ENCODE measurements at places on chromosomes 1 and 21.
A peak's percentile ranks its signal among the peaks of the same experiment; 100 is the strongest.

- peaks cover 11% of the 10 kb centered on the region for H3K4me1 ChIP-seq
- no peak overlapping the region for H3K27ac ChIP-seq
- no peaks in the 10 kb centered on the region for H3K27me3 ChIP-seq
- no peak for DNase-seq
Measured at GRCh38 chr1:53683986-53684740, 54.8 kb downstream of the GLIS1 start.

DNA sequence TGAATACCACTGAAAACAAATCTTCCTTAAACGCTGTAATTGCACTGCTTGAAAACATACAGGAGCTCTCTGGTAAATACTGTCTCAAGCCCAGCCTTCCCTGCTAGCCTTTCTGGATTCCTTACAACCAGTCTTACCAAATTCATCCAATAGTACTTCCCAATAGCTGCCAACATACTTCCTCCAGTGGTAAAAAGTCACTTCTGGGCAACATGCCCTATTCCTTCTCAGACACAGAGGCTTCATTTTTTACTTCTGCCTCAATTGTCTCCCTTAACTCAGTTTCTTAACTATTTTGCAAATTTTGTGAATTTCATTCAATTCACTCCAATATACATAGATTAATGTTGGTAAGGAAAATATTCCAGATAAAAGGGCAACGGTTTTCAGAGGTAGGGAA, 166.3 kb downstream of the TBX15 start:
- H3K27me3 ChIP-seq = no peaks in the 10 kb centered on the region
- H3K36me3 ChIP-seq = no peaks in the 10 kb centered on the region
- H3K27ac ChIP-seq = no peak overlapping the region
- DNase-seq = no peak

- H3K27ac ChIP-seq = peak overlapping the region; percentile 94
- no peaks in the 10 kb centered on the region for H3K36me3 ChIP-seq
- DNase-seq = no peak
- H3K4me3 ChIP-seq = peak overlapping the region; percentile 85
- peaks cover 11% of the 10 kb centered on the region for H3K27me3 ChIP-seq
- peaks cover 25% of the 10 kb centered on the region for H3K4me1 ChIP-seq
Measured at GRCh38 chr21:42654179-42654912, 925 bp downstream of the PDE9A start.

DNA sequence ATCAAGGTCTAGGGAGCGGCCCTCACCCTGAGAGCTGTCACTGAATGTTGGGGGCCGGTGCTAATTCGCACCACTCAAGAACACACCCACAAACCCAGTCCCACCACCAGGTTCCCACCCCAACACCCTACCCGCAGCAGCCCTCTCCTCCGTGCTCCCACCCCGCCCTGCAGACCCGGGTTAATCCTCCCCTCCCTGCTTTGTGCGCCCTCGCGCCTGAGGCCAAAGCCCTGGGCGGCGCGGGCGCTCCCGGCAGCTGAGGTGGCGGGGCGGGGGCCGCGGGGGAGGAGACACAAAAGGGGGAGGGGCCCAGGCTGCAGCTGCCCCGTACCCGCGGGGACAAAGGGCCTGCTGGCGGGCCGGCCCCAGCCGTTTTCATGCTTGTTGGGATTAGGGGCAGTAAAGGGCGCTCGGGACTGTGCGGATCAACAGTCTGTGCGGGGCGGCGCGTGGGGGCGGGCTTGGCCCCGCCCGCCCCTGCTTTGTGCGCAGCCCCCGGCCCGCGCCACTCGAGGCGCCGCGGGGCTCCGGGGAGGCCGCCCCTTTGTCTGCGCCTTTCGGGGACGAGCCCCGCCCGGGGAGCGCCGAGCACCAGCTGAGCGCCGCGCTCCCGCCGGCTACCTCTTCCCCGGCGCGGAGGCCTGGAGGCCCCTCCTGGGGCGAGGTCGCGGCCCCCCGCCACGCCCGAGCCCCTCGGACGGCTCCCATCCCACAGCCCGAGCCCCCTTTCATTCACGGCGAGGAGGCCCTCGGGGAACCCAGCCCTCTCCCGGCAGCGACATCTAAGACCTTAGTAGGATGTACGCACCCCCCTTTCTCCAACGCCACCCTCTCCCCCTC, 10.9 kb downstream of the C1orf216 start:
- no peak for DNase-seq
- H3K27ac ChIP-seq = no peak overlapping the region

DNA sequence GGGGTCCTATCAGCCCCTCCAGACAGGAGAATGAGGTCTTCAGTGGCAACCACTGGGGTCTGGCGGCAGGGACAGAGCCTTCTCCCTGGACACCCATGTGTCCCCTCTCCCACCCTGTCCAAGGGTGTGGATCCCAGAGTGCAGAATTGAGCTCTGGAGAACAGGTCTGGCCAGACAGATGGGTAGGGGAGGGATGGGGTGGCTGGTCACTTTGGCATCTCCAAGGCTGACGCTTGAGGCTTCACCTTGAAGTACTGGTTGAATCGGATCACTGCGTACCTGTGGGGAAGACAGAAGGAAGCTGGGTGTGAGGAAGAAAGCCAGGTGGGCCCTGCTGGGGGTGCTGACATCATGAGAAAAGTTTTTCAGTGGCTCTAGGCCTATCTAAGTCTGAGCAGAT, 19.9 kb downstream of the ETNK2 start:
- no peaks in the 10 kb centered on the region for H3K36me3 ChIP-seq
- H3K27ac ChIP-seq = no peak overlapping the region

DNA sequence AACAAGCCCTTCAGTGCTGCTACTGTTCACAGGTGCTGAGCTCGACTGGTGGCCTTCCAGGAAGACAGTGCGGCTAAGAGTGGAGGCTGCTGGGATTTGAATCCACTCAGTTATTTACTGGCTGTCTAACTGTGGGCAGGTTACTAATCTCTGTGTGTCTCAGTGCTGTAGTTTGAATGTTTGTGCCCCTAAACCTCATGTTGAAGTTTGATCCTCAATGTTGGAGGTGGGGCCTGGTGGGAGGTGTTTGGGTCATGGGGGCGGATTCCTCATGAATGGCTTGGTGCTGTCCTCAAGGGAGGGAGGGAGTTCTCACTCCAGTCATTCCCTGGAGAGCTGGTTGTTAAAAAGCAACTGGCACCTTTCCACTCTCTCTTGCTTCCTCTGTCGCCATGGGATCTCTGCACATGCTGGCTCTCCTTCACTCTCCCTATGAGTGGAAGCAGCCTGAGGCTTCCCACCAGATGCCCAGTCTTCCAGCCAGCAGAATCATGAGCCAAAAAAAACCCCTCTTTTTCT, 334.8 kb downstream of the RPS6KC1 start:
- no peaks in the 10 kb centered on the region for H3K36me3 ChIP-seq
- H3K4me3 ChIP-seq = no peak overlapping the region
- no peaks in the 10 kb centered on the region for H3K4me1 ChIP-seq

DNA sequence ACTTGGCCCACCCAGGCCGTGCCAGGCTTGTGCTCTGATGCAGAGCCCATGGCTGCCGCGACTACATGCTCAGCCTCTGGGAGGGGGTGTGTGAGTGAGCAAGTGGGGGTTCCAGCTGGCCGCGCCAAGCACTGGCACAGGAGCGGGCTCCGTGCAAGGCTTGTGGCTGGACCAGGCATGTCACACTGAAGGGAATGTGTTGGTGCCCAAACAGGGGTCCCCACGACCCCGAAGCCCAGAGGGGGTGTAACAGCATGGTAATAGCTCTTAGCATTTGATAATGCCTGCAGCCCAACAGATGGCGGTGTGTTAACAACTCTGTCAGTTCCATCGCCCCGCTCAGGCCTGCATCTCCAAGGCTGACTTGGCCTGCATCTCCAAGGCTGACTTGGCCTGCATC, 38.3 kb upstream of the CD46 start:
- no peak overlapping the region for H3K27ac ChIP-seq
- no peaks in the 10 kb centered on the region for H3K36me3 ChIP-seq
- H3K27me3 ChIP-seq = no peaks in the 10 kb centered on the region
- no peak for DNase-seq
- peaks cover 3% of the 10 kb centered on the region for H3K4me1 ChIP-seq

- no peak overlapping the region for H3K27ac ChIP-seq
- peaks cover 4% of the 10 kb centered on the region for H3K36me3 ChIP-seq
- peaks cover 7% of the 10 kb centered on the region for H3K4me1 ChIP-seq
- H3K27me3 ChIP-seq = peaks cover 6% of the 10 kb centered on the region
- DNase-seq = no peak
- H3K4me3 ChIP-seq = no peak overlapping the region
Measured at GRCh38 chr21:43851593-43851992, 13.4 kb upstream of the AGPAT3 start.

DNA sequence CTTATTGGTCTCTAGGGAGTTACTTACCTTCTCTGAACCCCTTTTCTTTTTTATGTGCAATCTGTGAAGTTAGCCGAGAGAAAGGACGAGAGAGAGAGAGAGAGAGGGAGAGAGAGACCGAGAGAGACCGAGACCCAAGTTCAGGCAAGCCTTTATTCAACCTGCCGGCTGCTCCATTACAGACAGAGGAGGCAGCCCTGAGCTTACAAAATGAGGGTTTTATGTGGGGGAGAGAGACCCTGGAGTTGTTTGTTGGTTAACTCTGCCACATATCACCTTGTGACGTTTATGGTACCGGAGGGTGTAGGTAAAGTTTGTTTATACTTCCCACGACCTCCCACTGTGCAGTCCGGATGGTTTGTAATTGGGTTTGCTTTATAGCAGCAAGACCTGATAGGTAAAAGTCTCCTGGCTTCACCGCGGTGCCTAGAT, 1.5 kb upstream of the MCOLN3 start:
- H3K27me3 ChIP-seq = peaks cover 43% of the 10 kb centered on the region
- H3K4me1 ChIP-seq = peaks cover 10% of the 10 kb centered on the region
- H3K36me3 ChIP-seq = no peaks in the 10 kb centered on the region
- no peak for DNase-seq

DNA sequence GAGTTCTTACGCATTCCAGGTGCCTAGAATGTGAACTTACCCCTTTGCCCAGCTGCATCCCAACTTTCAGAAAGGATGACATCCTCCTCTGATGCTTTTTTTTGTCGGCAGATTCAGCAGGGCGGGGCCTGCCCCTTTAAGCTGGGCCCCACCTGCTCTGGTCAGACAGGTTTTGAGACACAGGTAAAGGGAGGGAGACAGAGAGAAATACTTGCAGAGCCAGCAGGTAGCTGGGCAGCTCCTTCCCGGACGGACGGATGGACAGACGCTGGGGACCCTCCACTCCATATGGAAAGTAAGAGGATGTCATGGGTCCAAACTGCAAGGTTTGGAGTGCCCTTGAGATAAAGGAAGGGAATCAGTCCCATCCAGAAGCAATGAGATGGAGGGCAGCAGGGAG, at the start of gene TMEM79:
TSS of gene TMEM79 (plus strand) at position 214 of the 400 bp plus-strand sequence. CDS start 902 bp downstream, outside the sequence.
- H3K36me3 ChIP-seq = no peaks in the 10 kb centered on the region
- no peaks in the 10 kb centered on the region for H3K27me3 ChIP-seq
- peak within 1 kb of the TSS; percentile 96 for H3K27ac ChIP-seq

- H3K4me3 ChIP-seq = no peak overlapping the region
- no peak overlapping the region for H3K27ac ChIP-seq
- H3K36me3 ChIP-seq = no peaks in the 10 kb centered on the region
- H3K4me1 ChIP-seq = peaks cover 2% of the 10 kb centered on the region
Measured at GRCh38 chr21:44512496-44513388, 27.3 kb downstream of the KRTAP10-1 start.

GRCh38 chr1:117179471-117179870, 31.3 kb downstream of the VTCN1 start:
- H3K36me3 ChIP-seq = no peaks in the 10 kb centered on the region
- peaks cover 2% of the 10 kb centered on the region for H3K27me3 ChIP-seq
- H3K27ac ChIP-seq = no peak overlapping the region
- no peak for DNase-seq
- H3K4me3 ChIP-seq = no peak overlapping the region

GRCh38 chr1:199742547-199742946, 285.0 kb upstream of the NR5A2 start:
- no peak for DNase-seq
- H3K36me3 ChIP-seq = no peaks in the 10 kb centered on the region
- peaks cover 4% of the 10 kb centered on the region for H3K27me3 ChIP-seq

DNA sequence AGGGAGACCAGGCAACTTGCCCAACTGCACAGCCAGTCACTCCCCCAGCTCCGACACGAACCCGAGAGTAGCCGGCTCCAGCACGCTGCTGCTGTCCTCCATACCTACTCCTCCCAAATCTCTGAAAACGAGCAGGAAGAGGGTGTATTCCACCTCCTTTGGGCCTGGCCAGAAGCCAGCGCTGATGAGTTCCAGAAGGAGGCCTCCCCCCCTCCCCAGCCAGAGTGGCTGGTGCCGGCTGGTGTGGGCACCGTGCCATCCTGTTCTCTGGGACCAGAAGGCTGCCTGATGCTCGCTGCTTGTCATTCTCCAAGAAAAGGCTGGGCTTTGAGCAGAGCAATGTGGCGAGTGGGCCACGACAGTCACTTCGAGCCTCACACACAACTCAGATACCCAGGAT, 22.2 kb downstream of the KCNN3 start:
- DNase-seq = no peak
- no peaks in the 10 kb centered on the region for H3K36me3 ChIP-seq
- no peaks in the 10 kb centered on the region for H3K4me1 ChIP-seq
- no peak overlapping the region for H3K27ac ChIP-seq

DNA sequence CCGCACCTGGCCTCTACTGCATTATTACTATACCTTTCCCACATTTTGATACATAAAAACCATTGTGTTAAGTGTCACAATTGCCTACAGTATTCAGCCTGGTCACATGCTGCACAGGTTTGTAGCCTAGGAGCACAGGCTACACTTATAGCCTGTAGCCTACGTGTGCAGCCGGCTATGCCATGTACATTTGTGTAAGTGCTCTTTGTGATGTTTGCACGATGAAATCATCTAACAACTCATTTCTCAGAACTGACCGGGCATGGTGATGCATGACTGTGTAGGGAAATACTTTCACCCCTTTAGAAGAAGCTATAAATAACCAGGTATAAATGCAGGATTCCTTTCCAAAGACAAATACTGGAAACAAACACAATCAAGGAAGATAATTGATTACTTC, 12.1 kb downstream of the ERG start:
- no peak for DNase-seq
- no peaks in the 10 kb centered on the region for H3K4me1 ChIP-seq
- H3K27ac ChIP-seq = no peak overlapping the region
- peaks cover 25% of the 10 kb centered on the region for H3K27me3 ChIP-seq
- no peak overlapping the region for H3K4me3 ChIP-seq

- H3K27ac ChIP-seq = peak overlapping the region; percentile 52
- H3K4me3 ChIP-seq = no peak overlapping the region
- H3K36me3 ChIP-seq = peaks cover 93% of the 10 kb centered on the region
- H3K27me3 ChIP-seq = no peaks in the 10 kb centered on the region
Measured at GRCh38 chr1:8866792-8867415, 11.6 kb downstream of the ENO1 start.

DNA sequence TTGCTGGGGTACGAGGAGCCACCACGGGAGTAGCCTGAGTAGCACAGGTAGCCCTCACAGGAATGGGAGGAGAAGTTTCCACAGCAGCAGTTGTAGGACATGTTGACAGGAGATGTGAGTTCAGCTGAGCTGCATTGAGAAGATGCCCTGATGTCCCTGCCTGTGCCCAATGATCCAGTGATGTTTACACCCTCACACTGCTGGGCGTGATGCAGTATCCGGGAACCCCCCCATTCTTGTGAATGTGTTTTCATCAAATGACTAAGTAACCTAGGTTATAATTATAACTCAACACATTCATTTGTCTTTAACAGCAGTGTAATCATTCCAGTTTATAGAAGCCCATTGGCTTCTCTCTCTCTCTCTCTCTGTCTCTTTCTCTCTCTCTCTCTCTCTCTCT, at the start of gene KRTAP23-1:
TSS of gene KRTAP23-1 (minus strand) at position 101 of the 400 bp plus-strand sequence. CDS start at position 101, 0 bp downstream.
- no peak for DNase-seq
- H3K4me3 ChIP-seq = no peak within 1 kb of the TSS
- peaks cover 2% of the 10 kb centered on the region for H3K27me3 ChIP-seq
- no peak within 1 kb of the TSS for H3K27ac ChIP-seq
- H3K4me1 ChIP-seq = no peaks in the 10 kb centered on the region

Data from naive thymus-derived CD8-positive, alpha-beta T cell (primary cell).